ENCODE measurements at places on chromosomes 4 and X.

DNA sequence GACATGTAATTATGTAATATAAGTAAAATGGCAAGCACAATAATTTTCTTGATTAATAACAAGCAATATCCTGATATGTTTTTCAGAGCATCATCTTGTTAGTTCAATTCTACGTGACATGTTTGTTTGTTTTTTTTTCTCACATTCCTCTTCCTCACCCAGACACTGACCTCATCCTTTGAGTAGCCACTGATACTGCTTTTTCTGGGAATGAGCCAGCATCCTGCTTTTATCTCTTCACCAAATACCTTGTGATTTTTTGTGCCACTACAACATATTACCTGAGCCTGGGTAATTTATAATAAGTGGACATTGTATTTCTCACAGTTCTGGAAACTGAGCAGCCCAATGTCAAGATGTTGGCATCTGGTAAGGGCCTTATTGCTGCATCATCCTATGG, 484.0 kb downstream of the NAF1 start:
- no peak for DNase-seq

DNA sequence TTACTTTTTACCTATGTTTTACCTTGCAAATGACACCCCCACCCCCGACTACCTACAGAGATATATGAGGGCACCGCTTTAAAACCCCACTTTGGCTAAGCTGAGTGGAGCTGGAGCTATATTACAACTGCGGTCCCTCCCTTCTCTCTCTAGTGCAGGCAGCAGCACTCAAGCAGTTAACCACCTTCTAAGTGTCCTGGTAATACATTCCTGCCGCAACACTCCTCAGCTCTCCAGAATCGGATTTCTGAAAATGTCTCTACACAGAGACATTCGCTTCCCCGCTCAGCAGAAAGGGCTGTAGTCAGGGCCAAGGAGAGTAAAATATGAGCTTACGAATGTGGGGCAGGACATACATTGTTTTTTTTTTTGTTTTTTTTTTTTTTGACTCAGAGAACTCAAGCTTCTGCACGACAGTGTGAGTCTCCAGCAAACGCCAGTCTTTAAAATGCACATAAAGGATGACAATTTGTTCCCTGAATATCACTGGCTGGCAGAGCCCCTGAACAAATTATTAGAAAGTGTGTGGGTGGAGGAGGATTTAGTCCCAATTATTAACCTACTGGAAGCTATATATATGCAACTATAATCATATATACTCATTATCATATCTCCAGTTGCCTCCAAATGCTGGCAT, 287.0 kb upstream of the TET2 start:
- DNase-seq: no peak

GRCh38 chrX:42495139-42495538, 282.8 kb downstream of the PPP1R2C start:
- no peak for DNase-seq

- DNase-seq: peak; percentile 70
Observed at GRCh38 chr4:53477038-53477565, 99.7 kb downstream of the FIP1L1 start.

GRCh38 chr4:56434599-56435139, 746 bp downstream of the PPAT start:
- DNase-seq: no peak

DNA sequence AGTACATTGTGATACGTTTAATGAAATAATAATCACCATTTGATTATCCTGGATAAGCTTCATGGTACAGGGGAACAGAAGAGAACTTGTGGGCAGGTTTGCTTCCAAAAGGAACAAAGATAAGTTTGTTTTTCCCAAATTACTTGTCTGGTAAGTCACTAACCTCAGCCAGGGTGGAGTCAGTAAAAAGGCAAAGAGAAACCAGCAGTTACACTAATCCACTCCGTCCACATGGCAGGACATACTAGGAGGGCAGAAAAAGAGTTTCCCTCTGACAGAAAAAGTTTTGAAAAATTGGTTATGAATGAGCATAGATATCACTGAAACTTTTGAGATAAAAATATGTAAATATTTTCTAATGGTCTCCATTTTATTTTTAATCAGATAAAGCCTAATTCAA, 285.9 kb downstream of the IL15 start:
- no peak for DNase-seq
